ENCODE measurements at places on chromosomes 2 and 18.

- DNase-seq, result no peak
Measured at GRCh38 chr2:55048508-55049042, 1.7 kb downstream of the RTN4 start.

GRCh38 chr2:210267698-210268097, 42.5 kb upstream of the ACADL start:
- DNase-seq, result no peak

- no peak for DNase-seq
Measured at GRCh38 chr2:128304330-128304714, 14.3 kb downstream of the HS6ST1 start.

GRCh38 chr2:158776231-158776630, 18.9 kb upstream of the DAPL1 start:
- no peak for DNase-seq

- no peak for DNase-seq
Measured at GRCh38 chr2:21939967-21940366, 816.2 kb downstream of the TDRD15 start.

GRCh38 chr2:162475661-162476060, 131.7 kb downstream of the GCA start:
- DNase-seq, result no peak

DNA sequence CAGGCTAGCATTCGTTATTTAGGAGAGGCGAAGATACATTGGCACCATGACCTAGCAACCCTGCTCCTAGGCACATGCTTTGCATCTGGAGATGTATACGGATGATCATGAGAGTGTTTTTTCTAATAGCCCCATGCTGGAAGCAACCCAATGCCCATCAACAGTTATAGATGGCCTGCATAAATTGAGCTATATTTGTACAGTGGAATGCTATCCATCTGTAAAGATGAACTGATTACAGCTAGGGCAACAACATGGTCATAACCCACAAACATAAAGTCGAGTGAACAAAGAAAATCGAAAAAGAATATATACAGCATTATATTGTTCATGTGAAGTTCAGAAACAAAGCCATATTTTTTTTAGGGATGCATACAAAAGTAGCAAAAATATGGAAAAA, 20.6 kb upstream of the CHRNA1 start:
- no peak for DNase-seq

DNA sequence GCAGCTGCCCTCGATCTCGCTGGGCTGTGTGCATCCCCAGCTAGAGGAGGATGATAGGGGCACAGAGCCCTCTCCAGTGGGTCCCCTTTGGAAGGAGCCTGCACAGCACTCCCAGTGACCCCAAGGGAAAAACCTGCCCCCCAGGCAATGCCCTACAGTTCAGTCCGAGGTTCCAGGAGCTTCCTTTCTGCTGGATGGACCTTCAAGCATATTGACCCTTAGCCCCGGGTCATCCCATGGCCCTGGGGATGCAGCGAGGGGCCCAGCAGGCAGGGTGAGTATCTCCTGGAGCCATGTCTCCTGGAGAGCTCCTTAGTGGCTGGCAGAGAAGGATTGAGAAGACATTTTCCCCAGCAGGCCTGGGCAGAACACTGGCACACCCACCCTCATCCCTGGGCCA, 45.4 kb upstream of the CTDP1 start:
- DNase-seq, result no peak

GRCh38 chr2:235660484-235661082, 166.7 kb downstream of the AGAP1 start:
- DNase-seq, result no peak

GRCh38 chr18:2704541-2704940, 49.0 kb downstream of the SMCHD1 start:
- no peak for DNase-seq

DNA sequence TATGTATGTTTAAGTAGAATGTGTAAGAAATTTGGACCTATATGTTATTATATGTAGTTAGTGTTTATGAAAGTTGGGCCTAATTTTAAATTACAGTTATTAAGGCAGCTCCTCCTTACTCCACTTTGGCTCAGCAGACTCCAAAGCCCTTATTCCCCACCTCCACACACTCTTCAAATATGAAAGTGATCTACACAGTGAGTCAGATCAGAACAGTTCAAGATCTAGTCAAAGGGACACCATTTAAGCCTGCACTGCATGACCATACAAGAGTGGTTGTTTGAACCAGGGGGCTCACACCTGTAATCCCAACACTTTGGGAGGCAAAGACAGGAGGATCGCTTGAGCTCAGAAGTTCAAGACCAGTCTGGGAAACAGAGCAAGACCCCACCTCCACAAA, 21.2 kb upstream of the PMAIP1 start:
- DNase-seq, result no peak

- DNase-seq, result no peak
Measured at GRCh38 chr2:133952896-133953295, 301.0 kb upstream of the MGAT5 start.

DNA sequence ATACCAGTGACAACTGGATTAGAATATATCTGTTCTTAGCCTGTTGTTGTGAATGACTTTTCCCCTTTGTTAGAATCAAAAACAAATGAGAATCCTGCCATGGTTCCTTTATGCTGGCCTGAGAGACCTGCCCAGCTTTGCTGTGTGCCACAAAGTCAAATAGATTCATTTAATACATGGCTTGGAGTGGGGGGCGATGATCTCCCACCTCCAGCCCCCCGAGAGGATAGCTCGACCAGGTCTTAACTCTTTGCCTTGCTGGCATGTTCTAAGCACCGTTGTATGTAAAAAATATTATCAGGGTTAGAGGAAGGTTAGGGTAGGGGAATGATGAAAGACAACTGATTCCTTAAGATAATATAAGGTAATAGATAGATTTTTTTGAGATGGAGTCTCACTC, 22.2 kb upstream of the DGKD start:
- DNase-seq, result no peak

DNA sequence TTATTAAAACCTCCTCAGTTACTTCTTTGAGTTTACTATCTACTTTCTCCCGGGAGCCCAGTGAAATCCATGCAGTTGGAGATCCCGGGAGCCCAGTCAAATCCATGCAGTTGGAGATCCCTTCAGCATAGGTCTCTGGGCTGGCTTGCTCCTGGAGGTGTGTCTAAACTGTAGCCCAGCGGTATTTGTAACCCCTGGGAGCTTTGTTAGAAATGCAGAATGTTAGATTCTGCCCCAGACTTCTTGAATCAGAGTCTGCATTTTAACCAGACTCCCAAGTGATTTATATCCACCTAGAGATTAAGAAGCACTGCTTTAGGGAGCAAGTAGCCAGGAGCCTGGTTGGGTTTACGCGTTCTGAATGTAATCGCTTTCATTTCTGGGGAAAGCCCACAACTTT, 54.5 kb downstream of the ARHGAP28 start:
- DNase-seq, result no peak

DNA sequence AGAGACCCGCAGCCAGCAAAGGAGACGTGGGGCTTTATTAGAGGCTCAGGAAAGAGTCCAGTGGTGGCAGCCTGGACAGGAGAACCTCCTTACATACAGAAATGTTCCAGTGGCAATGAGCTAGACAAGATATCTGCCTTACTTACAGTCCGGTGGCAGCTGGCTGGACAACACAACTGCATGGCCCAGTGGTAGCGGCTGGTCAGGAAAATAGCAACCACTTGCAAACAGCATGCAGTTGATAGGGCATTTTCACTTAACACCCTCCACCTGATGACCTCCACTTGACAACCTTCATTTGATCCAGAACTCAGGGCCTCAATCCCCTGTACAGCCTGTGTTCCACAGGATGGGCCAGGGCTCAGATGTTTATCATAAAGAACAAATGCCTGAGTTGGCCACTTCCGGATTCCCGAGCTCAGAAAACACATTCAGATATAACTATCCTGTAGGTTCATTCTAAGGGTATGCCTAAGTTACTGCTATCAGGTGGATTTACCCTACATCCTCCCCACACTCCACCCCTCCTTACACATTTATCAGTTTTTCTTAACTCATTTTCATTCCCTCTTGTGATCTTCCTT, 63.3 kb upstream of the ITPRID2 start:
- no peak for DNase-seq
